T follicular helper cell (primary cell): ENCODE measurements at places on chromosomes 5 and 9.

DNA sequence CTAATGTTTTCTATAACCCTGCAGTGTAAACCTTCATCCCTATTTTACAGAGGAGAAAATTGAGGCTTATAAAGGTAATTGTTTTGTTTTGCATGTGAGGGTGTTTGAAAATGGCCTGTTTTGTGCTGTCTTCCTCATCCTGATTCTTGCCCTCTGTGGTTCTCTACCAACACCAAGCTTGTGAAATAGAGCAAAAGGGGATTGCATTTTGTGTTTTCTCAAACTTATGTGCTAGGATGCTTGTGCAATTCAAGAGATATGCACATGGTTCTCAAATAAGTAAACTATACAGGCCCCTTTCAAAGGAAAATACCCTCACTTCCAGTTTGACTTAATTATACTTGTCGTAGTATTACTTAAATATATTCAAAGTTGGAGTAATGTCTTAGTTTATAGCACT, 17.2 kb downstream of the PAM start:
- no peak for DNase-seq

GRCh38 chr9:89122949-89123348, 55.7 kb downstream of the SHC3 start:
- no peak for DNase-seq

DNA sequence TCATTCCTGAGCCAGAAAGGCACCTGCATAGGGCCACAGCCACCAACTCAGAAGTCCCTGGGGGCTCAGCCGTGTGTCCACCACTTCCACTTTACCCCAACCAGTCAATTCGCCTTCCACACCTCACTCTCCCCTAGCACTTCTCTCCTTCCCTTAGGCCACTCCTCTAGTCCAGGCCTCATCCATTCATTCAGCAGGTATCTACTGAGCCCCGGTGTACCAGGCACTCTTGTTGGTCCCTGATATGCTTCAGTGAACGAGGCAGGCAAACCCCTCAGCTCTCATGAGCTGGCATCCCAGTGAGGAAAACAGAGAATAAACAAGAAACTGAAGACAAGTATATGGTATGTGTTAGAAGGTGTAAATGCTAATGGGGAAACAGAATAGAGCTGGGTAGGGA, 28.7 kb downstream of the NDUFA8 start:
- no peak for DNase-seq

GRCh38 chr5:173645437-173645807, 29.0 kb upstream of the BOD1 start:
- DNase-seq: no peak

DNA sequence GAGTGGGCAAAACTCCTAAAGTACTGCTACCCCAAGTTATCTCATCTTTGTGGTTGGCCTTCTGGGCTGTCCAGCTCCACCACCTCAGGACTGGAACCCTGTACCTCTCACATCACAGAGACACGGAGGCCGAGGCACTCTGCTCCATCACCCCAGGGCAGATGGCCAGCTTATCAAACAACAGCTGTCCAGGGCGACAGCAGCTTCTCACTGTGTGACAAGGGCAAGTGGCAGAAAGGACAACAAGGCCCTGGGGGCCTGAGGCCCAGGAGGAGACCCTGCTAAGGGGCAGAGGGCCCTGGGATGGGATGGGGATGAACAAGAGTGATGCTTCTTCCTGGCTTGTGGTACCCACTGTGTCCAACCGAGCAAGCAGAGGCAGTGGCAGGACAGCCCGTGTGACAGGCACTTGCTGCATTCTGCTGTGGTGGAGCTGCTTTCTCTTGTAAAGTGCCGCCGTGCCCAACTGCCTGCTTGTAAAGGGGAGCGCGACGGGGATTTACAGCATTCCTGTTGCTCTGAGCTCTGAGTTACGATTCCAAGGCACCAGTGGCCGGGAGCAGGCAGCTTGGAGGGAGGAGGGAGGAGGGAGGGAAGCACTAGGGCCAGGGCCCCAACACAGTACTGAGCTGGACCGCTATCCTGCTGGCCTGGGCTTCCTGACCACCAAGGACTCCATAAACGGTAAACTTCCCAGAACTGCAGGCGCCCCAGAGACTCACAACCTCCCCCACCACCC, 71.2 kb downstream of the SHB start:
- no peak for DNase-seq

DNA sequence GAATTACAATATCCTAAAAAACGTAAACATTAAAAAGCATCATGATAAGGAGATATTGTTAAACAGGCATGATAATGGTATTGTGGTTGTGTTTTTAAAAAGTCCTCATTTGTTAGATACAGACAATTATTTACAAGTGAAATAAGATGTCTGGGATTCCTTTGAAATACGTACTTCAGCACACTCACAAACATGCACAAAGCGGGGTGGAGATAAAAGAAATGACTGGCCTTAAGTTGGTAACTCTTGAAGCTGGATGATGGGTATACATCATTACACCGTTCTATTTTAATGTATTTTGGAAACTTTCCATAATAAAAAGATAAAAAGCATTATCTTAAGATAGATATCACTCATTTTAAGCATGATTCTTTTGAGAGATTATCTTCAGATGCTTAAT, 1.0 kb downstream of the FAM200C start:
- DNase-seq: no peak

DNA sequence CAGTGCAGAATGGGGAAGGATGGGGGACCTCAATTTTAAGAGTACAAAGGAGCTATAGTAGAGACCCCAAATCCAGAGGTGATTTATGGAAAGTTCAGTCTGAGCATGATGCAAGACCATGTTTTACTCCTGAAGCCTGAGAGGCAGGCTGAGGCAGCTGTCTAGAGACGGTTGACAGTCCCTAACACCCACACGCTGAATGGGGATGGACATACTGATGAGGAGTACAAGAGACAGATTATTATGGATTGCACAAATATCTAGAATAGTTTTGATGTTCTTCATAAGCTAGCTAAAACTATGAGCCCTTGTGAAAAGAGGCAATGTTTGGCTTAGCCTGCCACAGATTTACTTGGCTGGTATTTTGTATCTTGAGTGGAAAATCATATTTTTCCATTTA, 64.5 kb downstream of the PRR16 start:
- no peak for DNase-seq

GRCh38 chr5:170247363-170247762, 14.6 kb downstream of the C5orf58 start:
- no peak for DNase-seq

- no peak for DNase-seq
Observed at GRCh38 chr9:99041618-99042017, 63.3 kb upstream of the TGFBR1 start.

DNA sequence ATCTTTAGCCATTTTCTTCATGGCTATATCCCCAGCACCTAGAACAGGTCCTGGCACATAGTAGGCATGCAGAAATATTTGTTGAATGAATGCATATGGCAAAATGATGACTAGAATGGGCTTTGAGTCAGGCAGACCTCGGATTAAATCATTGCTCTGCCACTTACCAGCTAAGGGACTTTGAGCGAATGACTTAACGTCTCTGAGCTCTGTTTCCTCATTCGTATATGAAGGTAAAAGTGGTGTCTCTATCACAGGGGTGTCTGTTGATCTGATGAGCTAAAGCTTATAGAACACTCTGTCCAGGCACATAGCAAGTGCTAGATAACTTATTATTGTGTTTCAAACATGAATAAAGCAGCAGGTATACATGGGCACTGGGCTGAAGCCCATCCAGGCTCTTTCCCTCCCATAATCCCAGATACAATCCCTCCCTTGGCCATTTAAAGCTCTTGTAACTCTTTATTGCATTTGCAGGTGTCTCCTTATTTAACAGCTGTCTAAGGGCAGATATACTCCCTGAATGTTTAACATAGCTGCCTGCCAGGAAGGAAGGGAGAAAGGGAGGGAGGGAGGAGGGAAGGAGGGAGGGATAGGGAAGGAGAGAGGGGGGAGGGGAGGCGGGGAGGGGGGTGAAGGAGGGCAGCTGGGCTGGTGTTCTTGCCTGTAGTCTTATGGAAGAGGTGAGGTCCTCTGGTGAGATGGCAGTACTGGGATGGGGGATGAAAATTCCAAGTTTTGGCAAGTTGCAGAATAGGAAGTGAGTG, 23.2 kb upstream of the STXBP1 start:
- DNase-seq: no peak

- DNase-seq: no peak
Observed at GRCh38 chr5:96655506-96655905, 6.7 kb upstream of the CAST start.

DNA sequence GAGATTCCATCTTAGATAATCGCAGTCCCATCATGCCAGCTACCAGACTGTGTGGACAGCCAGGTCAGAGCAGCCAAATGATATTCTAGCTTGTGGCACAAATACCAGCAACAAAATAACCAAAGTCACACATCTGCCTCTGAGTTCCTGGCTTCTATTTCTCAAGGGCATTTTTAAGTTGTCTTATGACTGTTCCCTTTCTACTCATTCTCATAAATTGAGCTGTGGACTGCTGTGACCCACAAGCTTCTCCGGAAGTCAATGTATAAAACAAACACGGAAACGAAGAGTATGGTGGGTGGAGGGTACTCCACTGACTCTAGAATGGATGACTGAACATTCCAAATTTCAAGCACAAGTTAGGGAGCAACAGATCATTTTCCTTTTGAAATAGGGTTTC, 43.9 kb downstream of the PDCD1LG2 start:
- no peak for DNase-seq

GRCh38 chr5:84718377-84718776, 333.7 kb upstream of the EDIL3 start:
- DNase-seq: no peak

- DNase-seq: no peak
Observed at GRCh38 chr5:144015961-144016360, 154.5 kb downstream of the YIPF5 start.

GRCh38 chr5:139649082-139649991, 1.2 kb downstream of the CXXC5 start:
- no peak for DNase-seq

GRCh38 chr5:81164936-81165335, 68.2 kb upstream of the CKMT2 start:
- DNase-seq: no peak

DNA sequence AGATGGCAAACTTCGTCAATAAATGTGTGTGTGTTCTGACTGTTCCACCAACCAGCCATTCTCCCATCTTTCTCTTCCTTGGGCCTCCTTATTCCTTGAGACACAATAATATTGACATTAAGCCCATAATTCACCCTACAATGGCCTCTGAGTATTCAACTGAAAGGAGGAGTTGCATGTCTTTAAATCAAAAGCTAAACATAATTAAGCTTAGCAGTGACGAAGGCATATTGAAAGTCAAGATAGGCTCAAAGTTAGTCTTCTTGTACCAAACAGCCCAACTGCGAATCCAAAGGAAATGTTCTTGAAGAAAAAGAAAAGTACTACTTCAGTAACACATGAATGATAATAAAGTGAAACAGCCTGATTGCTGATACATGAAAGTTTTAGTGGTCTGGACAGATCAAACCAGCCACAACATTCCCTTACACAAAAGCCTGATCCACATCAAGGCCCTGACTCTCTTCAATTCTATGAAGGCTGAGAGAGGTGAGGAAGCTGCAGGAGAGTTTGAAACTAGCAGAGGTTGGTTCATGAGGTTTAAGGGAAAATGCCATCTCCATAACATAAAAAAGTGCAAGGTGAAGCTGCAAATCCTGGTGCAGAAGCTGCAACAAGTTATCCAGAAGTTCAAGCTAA, 81.4 kb downstream of the DENND1A start:
- DNase-seq: no peak

DNA sequence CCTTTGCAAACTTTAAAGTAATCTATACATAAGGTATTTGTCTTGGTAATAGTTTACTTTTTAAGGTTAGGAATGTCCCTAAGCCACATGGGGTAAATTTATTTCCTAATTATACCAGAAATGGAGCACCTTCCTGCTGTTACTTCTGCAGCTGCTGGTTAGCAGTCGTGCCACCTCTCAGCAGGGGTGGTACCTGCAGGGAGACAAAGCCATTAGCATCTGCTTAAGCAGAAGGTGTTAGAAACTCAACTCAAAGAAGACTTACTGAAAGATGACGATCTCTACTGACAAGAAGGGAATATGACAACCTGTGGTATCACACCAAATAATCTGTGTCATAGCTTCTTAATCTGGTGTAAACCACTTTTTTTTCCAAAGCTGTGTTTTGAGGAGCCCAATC, 173.7 kb downstream of the BRINP1 start:
- no peak for DNase-seq

GRCh38 chr9:130636648-130637020, 27.8 kb upstream of the PRDM12 start:
- DNase-seq: no peak

- DNase-seq: no peak
Observed at GRCh38 chr9:134112561-134112960, 23.3 kb upstream of the WDR5 start.

- DNase-seq: no peak
Observed at GRCh38 chr5:119343766-119344165, 12.1 kb upstream of the TNFAIP8 start.
